Activated CD4-positive, alpha-beta T cell treated with anti-CD3 and anti-CD28 coated beads, Interleukin-2, amount 50 U/mL, for 48 hours (primary cell): ENCODE measurements at places on chromosomes 4 and X.

GRCh38 chr4:55079451-55080173 is 45.8 kb downstream of the KDR start:
- DNase-seq = no peak

- DNase-seq = no peak
These were observed 436.4 kb downstream of the DMD start for GRCh38 chrX:32774966-32775365.

- no peak for DNase-seq
These were observed 30.8 kb downstream of the DAPP1 start for GRCh38 chr4:99847362-99847976.

DNA sequence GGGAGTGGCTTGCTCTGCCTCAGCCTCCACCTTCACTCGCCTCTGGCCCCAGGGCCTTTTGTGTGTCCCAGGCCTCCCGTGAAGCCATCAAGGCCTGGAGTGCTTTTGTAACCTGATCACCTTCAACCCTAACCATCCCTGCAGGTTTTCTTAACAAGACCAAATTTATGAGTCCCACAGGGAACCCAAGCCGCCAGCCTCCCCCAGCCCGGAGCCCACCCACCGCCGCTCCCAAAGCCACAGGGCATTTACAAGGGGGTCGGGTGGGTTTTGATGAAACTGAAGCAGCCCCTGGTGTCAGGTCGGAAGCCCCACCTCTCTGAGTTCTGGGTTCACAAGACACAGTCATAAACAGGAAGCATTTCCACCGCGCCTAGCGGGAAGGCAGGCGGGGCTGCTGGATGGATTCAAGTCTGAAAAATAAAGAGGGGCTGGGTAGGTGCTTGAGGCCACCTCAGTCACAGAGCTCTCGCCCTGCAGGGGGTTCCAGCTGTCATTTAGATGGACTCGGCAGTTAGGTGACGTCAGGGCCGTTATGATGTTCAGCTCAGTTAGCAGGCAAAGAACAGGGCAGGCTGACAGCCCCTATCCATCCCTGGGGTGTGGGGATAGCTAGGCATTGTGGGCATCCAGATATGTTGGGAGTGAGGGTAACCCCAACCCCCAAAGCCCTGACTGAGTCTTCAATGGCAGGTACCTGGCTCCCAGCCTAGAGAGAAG is 128.5 kb downstream of the BCOR start:
- peak; percentile 22 for DNase-seq

DNA sequence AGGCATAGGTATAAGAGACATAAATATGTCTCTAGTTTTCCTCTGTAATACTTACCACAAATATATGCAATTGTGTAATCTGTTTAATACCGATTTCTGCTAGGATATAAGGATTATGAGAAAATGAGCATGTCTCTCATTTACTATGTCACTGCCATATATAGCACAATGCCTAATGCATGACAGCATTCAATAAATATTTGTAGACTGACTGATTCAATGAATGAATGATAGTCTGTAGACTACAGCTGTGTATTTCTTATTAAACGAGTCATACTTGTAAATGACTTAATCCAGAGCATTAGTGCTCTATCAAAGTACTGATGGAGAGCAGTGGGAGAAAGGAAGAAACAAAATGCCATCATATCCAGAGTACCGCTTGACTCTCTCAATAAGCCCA is 175.6 kb downstream of the PPP3CA start:
- DNase-seq = no peak

DNA sequence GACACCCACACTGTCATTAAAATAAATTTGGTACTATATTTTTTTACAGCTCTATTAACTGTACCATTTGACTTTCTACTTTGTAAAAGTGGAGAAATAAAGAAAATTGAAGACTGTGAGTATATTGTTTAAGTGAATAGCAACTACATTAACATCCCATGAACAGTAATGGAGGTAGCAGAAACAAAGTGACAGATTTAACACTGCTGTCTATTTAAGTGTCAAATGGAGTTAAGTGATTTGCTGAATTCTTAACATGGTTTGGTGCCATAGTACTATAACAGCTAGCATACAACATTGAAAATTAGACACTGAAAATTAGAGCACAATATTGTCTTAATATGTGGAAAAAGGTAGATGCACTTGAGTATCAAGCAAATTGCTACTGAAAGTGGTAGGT is 76.2 kb downstream of the C4orf33 start:
- no peak for DNase-seq

DNA sequence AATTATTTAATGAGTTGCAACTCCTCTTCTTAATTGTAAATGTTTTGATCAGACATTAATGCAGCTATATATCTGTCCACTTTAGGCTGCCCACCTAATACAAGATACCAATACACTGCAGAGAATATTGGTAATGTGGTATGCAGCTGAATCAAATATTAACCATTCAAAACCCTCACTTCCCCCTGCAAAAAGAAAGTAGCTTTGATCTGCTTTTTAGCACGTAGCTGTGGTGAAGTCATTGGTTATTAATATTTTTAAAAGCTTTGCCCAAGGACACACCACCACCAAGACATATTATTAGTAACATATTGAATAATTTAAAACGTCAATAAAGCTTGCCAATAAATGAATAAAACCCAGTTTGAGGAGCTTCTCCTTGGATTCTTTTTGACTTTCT is 28.6 kb upstream of the CYP2U1 start:
- DNase-seq = no peak

- no peak for DNase-seq
These were observed 1262.7 kb downstream of the FAM133A start for GRCh38 chrX:94936722-94937121.

DNA sequence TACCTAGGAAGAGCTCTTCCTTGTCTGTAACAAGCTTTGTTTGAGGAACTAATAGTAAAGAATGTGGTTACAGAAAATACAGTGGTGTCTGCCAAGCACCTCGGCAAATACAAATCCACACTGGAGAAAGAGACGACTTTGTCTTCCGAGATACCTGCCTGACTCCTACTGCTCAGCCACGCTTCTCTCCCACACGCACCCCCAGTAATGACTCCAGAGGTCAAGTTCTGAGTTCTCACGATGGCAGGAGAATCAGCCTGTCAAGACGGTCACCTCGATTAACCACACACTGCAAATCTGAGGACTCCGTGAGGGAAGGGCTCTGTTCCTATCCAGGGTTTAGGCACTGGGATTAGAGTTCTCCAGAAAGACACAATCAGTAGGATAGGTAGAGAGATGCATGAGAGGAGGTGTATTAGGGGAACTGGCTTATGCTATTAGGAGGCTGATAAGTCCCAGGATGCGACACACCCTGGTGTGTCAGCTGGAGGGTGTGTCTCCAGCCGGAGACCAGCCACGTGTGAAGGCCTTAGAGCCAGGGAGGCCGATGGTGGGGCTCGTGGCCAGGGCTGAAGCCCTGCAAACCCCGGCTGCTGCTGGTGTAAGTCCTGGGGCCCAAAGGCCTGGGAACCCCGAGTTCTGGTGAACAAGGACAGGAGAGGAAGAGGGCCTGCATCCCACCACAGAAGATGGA is 8.4 kb upstream of the TRIML2 start:
- DNase-seq = no peak

GRCh38 chr4:2362266-2363055 is 56.0 kb downstream of the ZFYVE28 start:
- DNase-seq = no peak

DNA sequence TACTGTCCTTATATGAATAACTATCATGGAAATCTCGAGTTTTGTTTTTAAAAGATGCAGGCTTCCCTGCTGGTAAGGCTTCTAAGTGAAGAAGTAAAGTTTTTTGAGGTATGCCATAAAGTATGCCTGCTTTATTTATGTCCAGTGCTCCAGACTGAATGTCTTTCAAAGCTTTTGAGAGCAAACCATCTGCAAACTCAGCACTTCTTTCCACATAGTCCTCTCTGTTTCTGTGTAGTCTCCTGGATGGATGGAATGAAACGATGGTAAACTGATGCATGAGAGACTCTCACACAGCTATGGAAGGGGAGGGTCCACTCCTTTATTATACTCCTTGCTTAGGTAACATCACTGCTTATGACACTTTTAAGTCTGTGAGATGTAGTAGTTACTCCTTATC is 73.7 kb downstream of the NCAPG start:
- no peak for DNase-seq

DNA sequence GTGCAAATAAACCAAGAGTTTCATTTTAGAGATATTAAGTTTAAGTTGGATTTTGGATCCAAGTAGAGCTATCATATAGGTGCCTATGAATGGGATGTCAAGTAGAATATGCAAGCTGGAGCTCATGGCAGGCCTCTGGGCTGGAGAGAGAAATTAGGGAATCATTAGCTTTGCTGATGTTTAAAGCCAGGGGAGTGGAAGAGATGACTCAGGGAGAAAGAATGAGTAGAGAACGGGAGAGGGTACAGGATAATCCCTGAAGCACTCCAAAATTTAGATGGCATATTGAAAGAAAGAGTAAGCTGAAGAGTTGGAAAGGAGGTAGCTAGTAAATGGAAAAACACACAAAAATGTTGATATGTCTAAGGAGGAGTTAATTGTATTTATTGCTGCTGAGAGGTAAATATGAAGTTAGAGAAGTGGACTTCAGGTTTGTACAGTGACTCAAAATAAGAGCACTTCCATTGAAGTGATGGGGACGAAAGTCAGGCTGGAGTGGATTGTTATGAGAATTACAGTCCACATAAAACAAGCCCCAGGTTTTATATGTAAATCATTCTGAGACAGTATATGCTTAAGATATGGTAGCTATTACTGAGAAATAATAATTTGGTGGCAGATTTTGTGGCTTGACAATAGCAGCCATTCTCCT is 72.5 kb upstream of the GRXCR1 start:
- DNase-seq = no peak

- no peak for DNase-seq
These were observed 72.8 kb downstream of the IRF2 start for GRCh38 chr4:184401397-184402171.

- DNase-seq = no peak
These were observed 1.6 kb upstream of the SLC10A4 start for GRCh38 chr4:48481581-48481980.

- DNase-seq = no peak
These were observed 404.5 kb downstream of the GRXCR1 start for GRCh38 chr4:43296946-43297528.

DNA sequence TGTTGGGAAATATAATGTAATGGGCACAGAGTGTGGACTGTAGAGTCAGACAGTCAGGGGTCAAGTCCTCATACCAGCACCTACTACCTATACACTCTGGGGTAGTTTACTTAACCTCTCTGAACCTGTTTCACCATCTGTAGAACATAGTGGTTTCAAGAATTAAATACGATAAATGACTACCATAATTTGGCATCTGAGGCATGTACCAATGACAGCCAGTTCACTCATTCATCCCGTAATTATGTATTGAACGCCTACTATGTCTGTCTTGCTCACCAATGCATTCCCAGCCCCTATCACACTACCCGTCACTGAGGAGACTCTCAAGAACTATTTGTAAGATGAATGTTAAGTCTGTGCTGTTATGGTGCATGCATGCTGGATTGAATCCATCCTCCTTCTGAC is 2.0 kb upstream of the FGB start:
- DNase-seq = no peak

GRCh38 chr4:8283631-8284121 is 14.1 kb downstream of the HTRA3 start:
- no peak for DNase-seq

GRCh38 chr4:55938481-55938880 is 10.3 kb upstream of the CEP135 start:
- DNase-seq = no peak

DNA sequence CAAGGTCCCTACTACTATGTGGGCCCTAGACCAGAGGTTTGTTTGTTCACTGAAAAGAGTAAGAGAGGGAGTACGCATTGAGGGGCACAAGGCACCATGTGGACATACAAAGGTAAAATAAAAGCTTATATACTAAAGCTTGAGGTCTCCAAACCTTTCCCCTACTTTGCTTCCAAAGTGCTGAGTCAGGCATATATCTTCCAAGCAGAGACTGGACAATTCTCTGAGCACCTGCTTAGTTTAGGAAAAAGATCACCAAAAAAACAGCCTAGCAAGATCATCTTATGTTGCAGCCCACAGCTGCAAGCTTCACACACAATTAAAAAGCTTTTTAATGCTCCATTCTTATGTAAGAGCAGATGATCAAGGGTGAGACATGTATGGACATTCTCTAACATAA is 119.5 kb downstream of the WDFY3 start:
- DNase-seq = no peak

DNA sequence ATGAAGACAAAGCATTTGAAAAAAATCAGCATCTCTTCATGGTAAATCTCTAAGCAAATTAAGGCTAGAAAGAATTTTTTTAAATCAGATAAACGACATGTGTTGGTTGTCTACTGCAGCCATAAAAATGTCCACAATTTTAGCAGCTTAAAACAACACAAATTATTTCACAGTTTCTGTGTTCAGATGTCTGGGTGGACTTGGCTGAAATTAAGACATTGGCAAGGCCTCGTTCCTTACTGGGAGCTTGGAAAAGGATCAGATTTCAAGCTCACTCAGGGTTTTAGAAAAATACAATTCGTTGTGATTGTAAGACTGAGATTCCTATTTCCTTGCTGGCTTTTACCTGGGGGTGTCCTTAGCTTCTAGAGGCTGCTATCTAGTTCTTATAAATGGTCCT is 1470.6 kb downstream of the PCDH19 start:
- no peak for DNase-seq

DNA sequence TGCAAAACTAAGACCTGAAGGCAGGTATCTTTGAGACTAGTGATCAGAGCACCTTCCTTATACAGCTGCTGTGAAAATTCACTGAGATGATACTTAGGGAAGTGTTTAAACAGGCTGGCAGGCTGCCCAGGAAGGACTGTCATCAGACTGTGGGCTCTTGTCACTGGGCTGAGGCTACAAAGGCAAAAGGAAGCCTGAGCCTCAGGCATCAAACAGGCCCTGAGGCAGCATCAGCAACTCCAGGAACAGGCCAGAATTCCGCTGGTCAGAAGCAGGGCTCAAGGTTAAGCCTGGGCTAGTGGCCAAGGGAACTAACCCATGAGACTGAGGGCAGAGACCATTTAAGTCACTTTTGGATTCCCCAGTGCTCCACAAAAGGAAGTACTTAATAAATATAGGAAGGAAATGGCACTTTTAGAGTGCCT is 12.8 kb downstream of the PJA1 start:
- DNase-seq = no peak

DNA sequence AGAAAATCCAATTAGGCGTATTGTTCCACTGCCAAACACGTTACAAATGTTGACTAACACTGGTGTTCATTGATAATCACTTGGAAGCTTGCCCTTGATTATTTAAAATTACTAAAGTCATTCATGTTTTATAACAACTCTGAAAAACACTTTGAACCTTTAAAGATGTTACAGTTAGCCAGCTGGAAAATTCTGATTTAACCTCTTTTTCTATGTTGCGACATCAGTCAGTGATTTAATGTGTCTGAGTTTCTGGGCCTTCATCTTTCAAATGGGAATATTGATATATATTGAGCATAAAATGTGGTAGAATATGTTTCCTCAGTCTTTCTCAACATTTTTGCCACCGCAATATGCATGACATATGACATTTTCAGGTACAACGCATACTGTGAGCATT is 274.1 kb upstream of the TENM3 start:
- DNase-seq = no peak

GRCh38 chrX:9867753-9868152 is 81.5 kb downstream of the SHROOM2 start:
- no peak for DNase-seq
